ENCODE measurements at places on chromosomes 11 and 22.

GRCh38 chr22:20179455-20180244 lies 28.8 kb upstream of the CCDC188 start:
- DNase-seq, result no peak

GRCh38 chr11:73591743-73592142 lies 6.2 kb downstream of the FAM168A start:
- DNase-seq, result no peak

DNA sequence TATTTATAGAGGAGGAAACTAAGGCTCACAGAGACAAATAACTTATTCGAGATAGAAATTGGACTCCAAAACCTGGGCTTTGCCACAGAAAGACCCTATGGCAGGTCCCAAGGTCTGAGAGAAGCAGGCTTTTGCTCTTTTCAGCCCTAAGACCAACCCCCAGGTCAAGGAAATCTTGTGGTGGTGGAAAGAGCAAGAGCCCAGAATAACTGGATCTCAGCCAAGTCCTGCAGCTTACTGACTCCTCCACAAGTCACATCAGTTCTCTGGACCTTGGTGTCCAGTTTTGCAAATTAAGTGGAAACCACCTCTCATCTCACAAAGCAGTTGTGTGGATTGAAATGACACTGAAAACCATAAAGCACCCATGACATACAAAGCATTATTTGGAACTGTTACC lies 122.2 kb downstream of the C11orf58 start:
- no peak for DNase-seq

DNA sequence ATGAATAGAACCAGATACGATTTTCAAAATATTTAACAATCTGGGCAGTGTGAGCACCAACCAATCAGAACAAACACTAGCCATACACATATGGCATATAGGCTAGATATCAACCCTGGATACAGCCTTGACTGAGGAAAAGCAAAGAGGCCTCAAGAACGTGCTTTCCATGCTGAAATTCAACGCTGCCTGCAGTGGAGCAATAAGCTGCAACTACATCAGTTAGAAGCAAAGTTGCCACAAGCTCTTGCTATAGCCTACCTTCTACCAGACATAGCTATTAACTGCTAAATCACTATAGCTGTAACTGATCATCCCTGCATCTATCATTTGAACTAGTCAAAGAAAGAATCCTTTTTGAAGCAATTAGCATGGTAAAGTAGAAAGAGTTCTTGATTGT lies 42.5 kb downstream of the DENND5A start:
- DNase-seq, result no peak

GRCh38 chr11:76729214-76729613 lies 53.9 kb upstream of the TSKU start:
- DNase-seq, result no peak

GRCh38 chr22:27292542-27293299 lies 508.8 kb downstream of the MN1 start:
- DNase-seq, result no peak

- no peak for DNase-seq
Measured at GRCh38 chr11:66912361-66912760, 45.8 kb downstream of the PC start.
